Upper lobe of left lung (tissue), 6 donors: ENCODE measurements at places on chromosomes 3 and 15. TPM values are rescaled to one million over a fixed set of nuclear protein-coding genes. Genes with fewer than 3 reads are reported as not detected.

Gene CCDC191
- total RNA-seq = 5.8 TPM

Gene FGD5
- total RNA-seq = 37.1 TPM

Gene WDR93
- total RNA-seq = 0.31 TPM

Gene CCDC39
- total RNA-seq = 3.1 TPM

Gene ABHD14A
- 44.5 TPM for total RNA-seq

Gene TJP1
- total RNA-seq = 115 TPM

Gene ERICH6
- not detected for total RNA-seq

Gene TNFAIP8L3
- 7.0 TPM for total RNA-seq

Gene LRRC31
- 0.34 TPM for total RNA-seq

Gene GATM
- total RNA-seq = 3.2 TPM

Gene AADAC
- 1.9 TPM for total RNA-seq

Gene GOLGA8R
- total RNA-seq = 44.0 TPM

- H3K27me3 ChIP-seq = no peaks in the 10 kb centered on the region
- peaks cover 11% of the 10 kb centered on the region for H3K36me3 ChIP-seq
- H3K4me1 ChIP-seq = no peaks in the 10 kb centered on the region
- DNase-seq = no peak
- no peak overlapping the region for H3K4me3 ChIP-seq
These were observed 58.7 kb upstream of the CHST2 start for GRCh38 chr3:143060906-143061305.

- no peak overlapping the region for H3K27ac ChIP-seq
- no peak overlapping the region for H3K4me3 ChIP-seq
- no peaks in the 10 kb centered on the region for H3K27me3 ChIP-seq
- no peaks in the 10 kb centered on the region for H3K36me3 ChIP-seq
- no peak for DNase-seq
These were observed 17.4 kb downstream of the FSD2 start for GRCh38 chr15:82788496-82788895.

DNA sequence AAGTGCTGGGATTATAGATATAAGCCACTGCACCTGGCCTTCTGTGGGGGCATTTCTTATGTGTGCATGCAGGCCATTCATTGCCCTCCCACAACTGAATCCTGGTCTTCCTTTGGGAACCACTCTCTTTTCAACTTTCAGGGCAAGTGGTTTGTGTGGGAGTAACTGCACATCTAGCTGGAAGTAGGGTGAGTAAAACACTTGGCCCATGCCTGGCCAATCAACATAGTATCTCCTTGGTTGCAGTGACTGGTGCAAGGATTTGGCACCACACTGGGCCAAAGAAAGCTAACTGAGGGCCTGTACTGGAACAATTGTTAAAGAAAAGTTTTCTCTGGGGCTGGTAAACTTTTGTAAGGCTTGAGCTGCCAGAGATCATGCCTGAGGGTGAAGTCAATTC is 189.2 kb upstream of the FEZF2 start:
- H3K36me3 ChIP-seq = no peaks in the 10 kb centered on the region
- H3K4me3 ChIP-seq = no peak overlapping the region
- H3K27ac ChIP-seq = no peak overlapping the region
- no peaks in the 10 kb centered on the region for H3K27me3 ChIP-seq
- no peak for DNase-seq
- H3K4me1 ChIP-seq = no peaks in the 10 kb centered on the region

DNA sequence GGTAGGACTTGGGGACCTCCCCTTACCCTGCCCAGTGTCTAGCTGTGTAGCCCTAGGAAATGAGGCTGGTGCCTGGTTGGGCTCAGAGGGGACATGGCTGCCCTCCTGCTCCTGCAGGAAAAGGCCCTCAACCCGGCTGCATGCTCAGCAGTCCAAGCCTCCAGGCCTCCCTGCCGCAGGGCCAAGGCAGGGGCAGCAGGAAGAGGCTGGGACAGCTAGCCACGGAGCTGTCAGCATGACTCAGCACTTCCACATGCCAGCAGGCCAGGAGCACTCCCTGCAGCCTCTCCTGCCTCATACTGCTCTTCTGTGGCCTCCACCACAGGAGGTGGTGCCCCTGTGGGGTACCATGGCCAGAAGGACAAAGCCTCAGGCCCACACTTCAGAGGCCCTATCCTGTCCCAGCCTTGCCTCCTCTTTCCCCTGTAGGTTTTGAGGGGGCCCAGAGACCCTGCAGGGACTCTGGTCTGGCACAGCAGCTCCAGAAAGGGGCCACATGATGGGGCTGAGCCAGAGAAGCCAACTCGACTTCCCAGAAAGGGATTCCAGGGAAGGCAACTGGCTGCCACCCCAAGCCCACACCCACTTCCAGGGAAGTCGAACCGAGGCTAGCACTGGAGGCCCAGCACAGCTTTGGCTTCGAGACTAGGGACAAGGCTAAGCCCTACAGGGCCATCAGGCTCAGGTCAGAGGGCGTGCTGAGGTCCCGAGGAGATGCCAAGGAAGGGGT is 19.5 kb downstream of the TKT start:
- DNase-seq = peak; percentile 62
- H3K4me1 ChIP-seq = peaks cover 52% of the 10 kb centered on the region
- H3K27ac ChIP-seq = peak overlapping the region; percentile 86
- H3K27me3 ChIP-seq = no peaks in the 10 kb centered on the region

DNA sequence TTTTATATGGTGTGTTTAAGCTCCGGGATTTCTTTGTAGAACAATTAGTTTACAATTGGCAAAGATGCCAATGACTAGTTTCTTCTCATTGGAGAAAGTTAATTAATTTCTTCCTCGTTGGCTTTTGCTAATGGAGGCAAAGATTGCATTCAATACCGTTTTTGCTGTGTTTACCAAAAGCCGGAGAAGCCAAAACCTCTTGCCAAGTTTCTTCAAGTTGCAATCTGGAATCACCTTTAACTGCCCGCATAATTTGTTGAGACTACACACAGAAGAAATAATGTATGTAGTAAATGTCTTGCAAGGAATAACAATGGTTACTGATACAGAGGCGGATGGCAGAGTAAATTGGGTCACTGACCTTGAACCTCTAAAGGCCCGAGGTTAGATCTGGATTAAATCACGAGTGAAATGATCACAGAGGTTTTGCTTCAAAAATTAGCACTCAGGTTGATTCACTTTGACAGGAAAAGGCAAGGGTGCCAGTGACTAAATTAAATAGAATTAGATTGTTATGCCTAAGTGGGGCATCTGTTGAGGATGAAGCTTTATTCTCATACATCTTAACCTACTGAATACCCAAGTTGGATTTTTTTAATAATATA is 732.1 kb upstream of the NR2F2 start:
- no peak overlapping the region for H3K4me3 ChIP-seq
- H3K27me3 ChIP-seq = no peaks in the 10 kb centered on the region
- H3K36me3 ChIP-seq = no peaks in the 10 kb centered on the region
- no peaks in the 10 kb centered on the region for H3K4me1 ChIP-seq

GRCh38 chr3:8509961-8510360 is 8.3 kb downstream of the LMCD1 start:
- no peaks in the 10 kb centered on the region for H3K36me3 ChIP-seq
- H3K27ac ChIP-seq = peak overlapping the region; percentile 56
- DNase-seq = peak; percentile 30
- no peaks in the 10 kb centered on the region for H3K27me3 ChIP-seq
- H3K4me1 ChIP-seq = peaks cover 62% of the 10 kb centered on the region

GRCh38 chr3:99965077-99965476 is 147.4 kb downstream of the CMSS1 start:
- no peaks in the 10 kb centered on the region for H3K4me1 ChIP-seq
- no peaks in the 10 kb centered on the region for H3K36me3 ChIP-seq
- no peak for DNase-seq
- H3K27me3 ChIP-seq = no peaks in the 10 kb centered on the region
- no peak overlapping the region for H3K27ac ChIP-seq
- H3K4me3 ChIP-seq = no peak overlapping the region

GRCh38 chr3:156610154-156610553 is 55.2 kb upstream of the SSR3 start:
- no peaks in the 10 kb centered on the region for H3K27me3 ChIP-seq
- peak; percentile 64 for DNase-seq
- H3K4me1 ChIP-seq = peaks cover 27% of the 10 kb centered on the region
- no peak overlapping the region for H3K4me3 ChIP-seq

GRCh38 chr3:25500706-25501210 is 72.7 kb downstream of the RARB start:
- H3K4me1 ChIP-seq = no peaks in the 10 kb centered on the region
- H3K27me3 ChIP-seq = no peaks in the 10 kb centered on the region
- no peak overlapping the region for H3K27ac ChIP-seq
- H3K4me3 ChIP-seq = no peak overlapping the region
- no peak for DNase-seq

- DNase-seq = peak; percentile 87
- H3K27me3 ChIP-seq = no peaks in the 10 kb centered on the region
- peaks cover 3% of the 10 kb centered on the region for H3K36me3 ChIP-seq
- peak within 1 kb of the TSS; percentile 85 for H3K4me3 ChIP-seq
- H3K27ac ChIP-seq = peak within 1 kb of the TSS; percentile 95
These were observed at the start of gene CIAO2A for GRCh38 chr15:64093627-64094417. TSS of gene CIAO2A (minus strand) at chr15:64093838. CDS start at chr15:64093768, 70 bp downstream.

GRCh38 chr3:184880276-184881019 is 68.5 kb downstream of the VPS8 start:
- H3K4me3 ChIP-seq = no peak overlapping the region
- H3K27me3 ChIP-seq = no peaks in the 10 kb centered on the region
- H3K4me1 ChIP-seq = no peaks in the 10 kb centered on the region
- no peak for DNase-seq
- peaks cover 36% of the 10 kb centered on the region for H3K36me3 ChIP-seq

GRCh38 chr15:70358011-70358819 is 260.5 kb upstream of the TLE3 start:
- DNase-seq = no peak
- no peaks in the 10 kb centered on the region for H3K36me3 ChIP-seq
- no peak overlapping the region for H3K4me3 ChIP-seq
- no peaks in the 10 kb centered on the region for H3K27me3 ChIP-seq

GRCh38 chr3:29758434-29759322 is 477.8 kb downstream of the RBMS3 start:
- no peaks in the 10 kb centered on the region for H3K27me3 ChIP-seq
- H3K36me3 ChIP-seq = no peaks in the 10 kb centered on the region
- DNase-seq = no peak
- peak overlapping the region; percentile 61 for H3K27ac ChIP-seq

DNA sequence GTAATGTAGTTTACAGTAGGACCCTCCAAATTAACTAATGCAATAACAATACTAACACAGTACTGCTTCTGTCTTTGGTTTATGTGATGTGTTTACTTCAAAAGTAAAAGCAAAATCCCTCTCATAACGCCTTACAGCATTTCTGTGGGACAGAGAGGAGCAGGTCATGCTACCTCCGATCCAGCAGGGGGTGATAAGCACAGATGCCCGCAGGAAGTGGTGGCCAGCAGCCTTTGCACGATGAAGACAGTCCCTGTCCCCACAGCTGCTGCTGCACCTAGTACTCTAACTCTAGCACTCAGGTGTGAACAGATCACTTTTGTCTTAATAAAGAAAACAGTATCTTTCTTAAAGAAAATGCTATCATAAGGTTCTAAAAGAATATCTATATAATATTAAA is 38.3 kb downstream of the ANO10 start:
- no peak overlapping the region for H3K4me3 ChIP-seq
- no peak for DNase-seq
- H3K27me3 ChIP-seq = no peaks in the 10 kb centered on the region
- no peak overlapping the region for H3K27ac ChIP-seq

DNA sequence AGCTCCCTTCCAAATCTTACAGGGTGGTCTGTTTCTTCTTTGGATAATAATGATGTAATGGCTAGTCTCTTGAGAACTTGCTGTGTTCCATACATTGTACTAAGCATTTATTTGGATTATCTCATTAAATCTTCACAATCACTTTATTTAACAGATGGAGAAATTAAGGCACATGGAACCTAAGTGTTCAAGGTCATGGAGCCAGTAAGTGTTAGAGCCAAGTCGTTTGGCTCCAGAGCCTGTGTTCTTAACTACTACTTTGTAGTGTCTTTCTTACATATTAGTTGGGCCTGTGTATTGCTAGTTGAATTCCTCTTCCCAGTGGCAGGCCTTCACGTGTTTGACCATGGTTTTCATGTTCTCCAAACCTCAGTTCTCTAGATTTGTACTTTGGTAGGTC is 177.8 kb downstream of the ATG7 start:
- no peaks in the 10 kb centered on the region for H3K4me1 ChIP-seq
- DNase-seq = no peak
- H3K4me3 ChIP-seq = no peak overlapping the region
- no peaks in the 10 kb centered on the region for H3K36me3 ChIP-seq
- no peaks in the 10 kb centered on the region for H3K27me3 ChIP-seq
- no peak overlapping the region for H3K27ac ChIP-seq

DNA sequence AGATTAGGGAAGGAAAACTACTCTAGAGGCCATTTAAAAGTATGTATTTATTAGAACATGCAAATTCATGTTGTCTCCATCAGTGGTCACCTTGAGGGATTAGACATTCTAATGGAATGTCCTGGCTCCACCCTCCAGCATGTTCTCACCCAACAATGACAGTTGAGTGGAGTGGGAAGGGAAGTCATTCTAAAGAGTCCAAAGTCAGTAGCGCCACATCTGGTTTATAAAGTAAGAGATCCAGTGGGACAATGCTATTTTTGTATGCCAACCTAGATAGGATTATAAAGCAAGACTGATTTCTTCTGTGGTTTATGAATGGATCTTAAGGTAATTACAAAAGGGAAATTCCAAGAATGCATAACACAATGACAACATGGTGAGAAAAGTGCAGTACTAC is 33.3 kb downstream of the SLC24A1 start:
- peaks cover 57% of the 10 kb centered on the region for H3K36me3 ChIP-seq
- no peak for DNase-seq
- H3K27ac ChIP-seq = no peak overlapping the region
- no peak overlapping the region for H3K4me3 ChIP-seq

GRCh38 chr3:183359036-183359435 is 69.4 kb downstream of the MCF2L2 start:
- DNase-seq = no peak
- no peak overlapping the region for H3K27ac ChIP-seq
- H3K36me3 ChIP-seq = no peaks in the 10 kb centered on the region
- no peaks in the 10 kb centered on the region for H3K27me3 ChIP-seq
- no peaks in the 10 kb centered on the region for H3K4me1 ChIP-seq
- no peak overlapping the region for H3K4me3 ChIP-seq

DNA sequence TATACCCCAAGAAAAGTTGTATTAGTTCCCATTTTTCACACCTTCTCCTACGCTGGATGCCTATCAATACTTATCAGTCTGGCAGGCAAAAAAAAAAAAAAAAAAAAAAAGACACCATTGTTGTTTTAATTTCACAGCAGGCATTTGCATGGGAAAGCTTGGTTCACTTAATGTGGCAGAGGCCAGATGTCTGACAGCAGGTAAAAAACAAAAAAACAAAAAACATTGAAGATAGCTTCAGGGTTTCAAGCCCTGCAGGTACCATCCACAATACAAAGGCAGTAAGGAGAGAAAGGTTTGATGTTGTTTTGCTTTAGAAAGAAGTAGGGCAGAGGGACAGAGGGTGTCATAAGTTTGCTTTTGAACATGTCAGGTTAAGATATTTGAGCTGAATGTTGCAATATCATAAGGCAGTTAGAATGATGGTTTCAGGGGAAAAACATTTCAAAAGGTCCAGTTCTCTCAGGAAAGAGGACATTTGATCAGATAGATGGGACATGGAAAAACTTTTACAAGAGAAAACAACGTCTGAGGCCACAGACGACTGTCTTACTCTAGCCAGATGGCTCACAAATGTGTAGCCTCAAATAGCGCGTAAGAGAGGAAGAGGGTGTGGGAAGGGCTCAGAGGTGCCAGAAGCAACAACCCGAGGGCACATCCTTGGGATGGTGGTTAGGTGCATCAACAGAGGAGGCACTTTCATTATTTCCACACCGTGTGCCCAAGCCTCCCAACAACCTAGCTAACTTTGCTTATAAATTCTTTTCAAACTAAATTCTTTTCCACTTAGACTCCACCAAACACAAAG is 25.7 kb downstream of the PCOLCE2 start:
- H3K4me3 ChIP-seq = no peak overlapping the region
- H3K27me3 ChIP-seq = no peaks in the 10 kb centered on the region
- no peak for DNase-seq
- H3K36me3 ChIP-seq = no peaks in the 10 kb centered on the region

- no peak for DNase-seq
- H3K27ac ChIP-seq = peak overlapping the region; percentile 77
- no peaks in the 10 kb centered on the region for H3K27me3 ChIP-seq
- peaks cover 23% of the 10 kb centered on the region for H3K4me1 ChIP-seq
These were observed 38.0 kb downstream of the ANP32A start for GRCh38 chr15:68782589-68783161.
